ENCODE measurements at places on chromosomes 12 and 14. TPM values are rescaled to one million over a fixed set of nuclear protein-coding genes. Genes with fewer than 3 reads are reported as not detected.

GRCh38 chr12:31732926-31733548, 4.2 kb upstream of the AMN1 start:
- no peak overlapping the region for H3K4me3 ChIP-seq
- peak overlapping the region; percentile 92 for H3K27ac ChIP-seq
- H3K27me3 ChIP-seq = no peaks in the 10 kb centered on the region
- H3K4me1 ChIP-seq = peaks cover 2% of the 10 kb centered on the region

Gene NRL
- 5.4 TPM for total RNA-seq

DNA sequence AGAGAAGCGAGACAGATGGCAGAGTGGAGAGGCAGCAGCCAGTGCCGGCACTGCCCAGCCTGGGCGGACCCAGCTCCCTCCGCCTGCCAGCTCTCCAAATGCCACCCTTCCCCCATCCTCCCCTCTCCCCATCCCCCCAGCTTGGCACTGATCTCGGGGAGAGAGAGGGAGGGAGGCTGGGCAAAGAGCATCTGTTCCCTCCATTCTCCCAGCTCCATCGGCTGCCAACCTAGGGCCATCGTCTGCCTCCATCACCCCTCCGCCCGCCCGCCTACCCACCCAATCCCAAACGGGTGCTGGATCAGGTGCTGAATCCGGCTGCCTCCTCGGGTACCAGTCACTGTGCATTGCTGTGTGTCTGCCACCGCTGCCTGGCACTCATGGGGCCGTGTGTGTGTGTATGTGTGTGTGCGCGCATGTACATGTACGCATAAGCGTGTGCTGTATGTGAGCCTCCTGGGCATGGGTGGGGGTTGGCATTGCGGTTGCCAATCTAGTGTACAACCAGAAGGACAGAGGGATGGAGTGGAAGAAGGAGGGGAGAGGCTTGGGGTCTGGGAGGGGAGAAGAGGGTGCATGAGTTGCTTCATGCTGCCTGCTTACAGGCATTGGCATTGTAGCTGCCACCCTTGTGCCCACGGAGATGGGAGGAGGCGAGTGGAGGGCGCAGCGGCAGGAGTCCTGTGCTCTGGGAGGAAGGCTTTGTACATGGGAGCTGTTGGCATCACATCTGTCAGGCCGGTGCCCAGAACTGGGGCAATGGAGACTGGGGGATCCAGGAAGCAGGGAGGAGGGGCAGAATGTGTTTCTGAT, 38.4 kb downstream of the ZFHX2 start:
- H3K27ac ChIP-seq = no peak overlapping the region
- H3K36me3 ChIP-seq = no peaks in the 10 kb centered on the region

GRCh38 chr14:87508333-87508732, 484.6 kb downstream of the GALC start:
- no peak for DNase-seq
- H3K36me3 ChIP-seq = no peaks in the 10 kb centered on the region
- H3K27ac ChIP-seq = no peak overlapping the region
- no peak overlapping the region for H3K4me3 ChIP-seq
- no peaks in the 10 kb centered on the region for H3K27me3 ChIP-seq
- H3K4me1 ChIP-seq = no peaks in the 10 kb centered on the region

Gene KIF5A
- total RNA-seq = 0.21 TPM

Gene ZNF605
- 17.3 TPM for total RNA-seq

DNA sequence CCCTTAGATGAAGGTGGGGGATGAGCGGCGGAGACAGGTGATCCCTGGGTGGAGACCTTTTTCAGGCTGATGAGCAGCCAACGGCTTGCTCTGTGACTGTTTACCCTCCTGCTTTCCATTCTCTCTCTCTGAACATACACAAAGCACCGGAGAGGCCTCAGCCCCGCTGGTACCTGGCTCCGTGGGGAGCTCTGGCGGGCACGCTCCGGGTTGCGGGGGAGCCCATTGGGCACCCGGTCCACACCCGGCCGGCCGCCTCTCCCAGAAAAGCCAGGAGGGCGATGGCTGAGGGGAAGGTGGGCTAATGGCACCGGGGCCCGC, 545 bp downstream of the SMARCC2 start:
- peak overlapping the region; percentile 66 for H3K27ac ChIP-seq
- peaks cover 8% of the 10 kb centered on the region for H3K36me3 ChIP-seq
- no peak for DNase-seq
- H3K4me3 ChIP-seq = peak overlapping the region; percentile 68
- H3K4me1 ChIP-seq = peaks cover 6% of the 10 kb centered on the region

DNA sequence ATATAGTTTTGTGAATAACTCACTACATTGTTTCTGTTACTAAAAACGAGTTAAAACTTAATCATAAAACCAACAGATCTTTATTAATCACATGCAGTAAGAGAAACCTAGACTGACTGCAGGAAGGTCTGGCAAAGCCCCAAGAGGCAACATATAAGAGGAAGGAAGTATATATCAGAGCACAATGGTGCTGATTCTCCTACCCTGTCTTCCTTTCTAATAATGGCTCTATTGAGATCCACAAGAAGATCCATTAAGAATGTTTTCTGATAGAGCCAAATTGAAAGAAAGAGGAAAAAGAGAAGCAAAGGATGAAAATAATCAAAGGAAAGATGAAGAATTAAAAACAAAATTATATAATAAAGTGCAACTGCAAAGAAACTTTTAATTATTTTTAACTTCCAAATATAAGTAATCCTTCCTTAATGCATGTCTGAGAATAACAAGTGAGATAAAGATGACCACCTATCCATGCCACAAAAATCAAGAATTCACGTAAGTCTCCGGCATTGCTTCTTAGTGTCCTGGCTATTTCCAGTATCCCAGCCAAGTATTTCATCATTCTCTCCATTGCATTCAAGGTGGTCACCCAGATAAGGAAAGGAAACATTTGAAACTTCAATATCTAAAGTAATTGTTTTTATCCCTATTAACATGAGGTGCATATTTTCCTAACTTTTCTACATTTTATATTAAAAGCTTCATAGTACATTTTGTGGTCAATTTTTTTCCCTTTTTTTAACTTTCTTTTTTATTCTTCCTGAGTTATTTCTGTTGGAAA, 62.2 kb downstream of the SOX5 start:
- H3K27ac ChIP-seq = no peak overlapping the region
- no peak overlapping the region for H3K4me3 ChIP-seq
- no peak for DNase-seq
- H3K4me1 ChIP-seq = no peaks in the 10 kb centered on the region
- no peaks in the 10 kb centered on the region for H3K27me3 ChIP-seq

DNA sequence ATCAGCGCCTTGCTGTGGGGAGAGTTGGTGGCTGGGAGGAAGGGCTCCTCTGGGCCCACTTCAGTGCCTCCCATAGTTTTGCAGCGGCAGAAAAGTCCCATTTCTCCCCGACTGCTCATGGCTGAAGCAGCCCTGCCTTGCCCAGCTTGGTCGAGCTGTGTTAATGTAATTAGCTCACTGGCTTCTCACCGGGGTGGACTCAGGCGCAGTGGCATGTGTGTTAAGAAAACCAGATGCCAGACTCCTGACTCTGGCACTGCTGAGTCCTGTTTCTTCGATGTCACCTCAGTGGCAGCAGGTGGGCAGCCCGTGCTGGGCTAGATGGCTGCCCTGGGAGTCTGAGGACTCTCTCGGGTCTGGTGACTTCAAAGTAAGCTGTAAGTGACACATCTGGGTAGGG, 47.4 kb downstream of the CHST11 start:
- no peak overlapping the region for H3K27ac ChIP-seq
- H3K4me1 ChIP-seq = peaks cover 6% of the 10 kb centered on the region
- no peak for DNase-seq
- no peaks in the 10 kb centered on the region for H3K27me3 ChIP-seq
- no peak overlapping the region for H3K4me3 ChIP-seq

Gene KCNH3
- 7.1 TPM for total RNA-seq

DNA sequence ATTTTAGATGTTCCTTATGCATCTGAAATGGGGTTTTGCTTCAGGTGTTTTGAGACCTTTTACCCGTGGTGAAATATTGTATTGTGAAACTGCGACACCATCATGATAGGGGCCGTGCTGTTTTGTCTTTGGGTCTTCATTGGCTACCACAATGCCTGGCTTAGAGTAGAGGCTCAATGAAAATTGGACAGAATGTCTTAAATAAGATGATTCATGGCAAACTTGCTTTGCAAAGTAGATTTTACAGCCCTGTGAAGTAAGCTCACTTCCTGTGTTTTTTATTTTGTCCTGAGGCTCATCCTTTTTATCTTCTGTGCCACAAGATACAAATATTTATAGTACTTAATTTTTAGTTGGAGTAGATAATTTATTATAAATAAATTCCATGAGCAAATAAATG, 111.3 kb upstream of the FRMD6 start:
- no peaks in the 10 kb centered on the region for H3K4me1 ChIP-seq
- no peaks in the 10 kb centered on the region for H3K36me3 ChIP-seq
- H3K4me3 ChIP-seq = no peak overlapping the region
- no peak overlapping the region for H3K27ac ChIP-seq

DNA sequence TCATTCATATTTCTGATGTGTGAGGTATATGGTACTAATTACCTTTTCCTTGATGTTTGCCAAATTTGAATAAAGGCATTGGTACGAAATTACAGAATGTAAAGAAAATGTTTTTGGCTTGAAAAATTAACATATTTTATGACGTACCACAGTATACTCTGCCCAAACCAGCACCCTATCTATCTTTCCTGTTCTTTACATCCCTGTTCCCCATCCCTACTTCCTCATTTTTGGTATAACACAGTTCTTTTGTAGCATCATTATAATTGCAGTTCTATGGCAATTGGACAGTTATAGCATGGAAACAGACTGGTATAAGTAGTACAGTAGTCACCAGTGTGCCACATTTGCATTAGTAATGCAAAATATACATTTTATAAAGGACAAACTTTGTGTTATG, 7.0 kb upstream of the CCT2 start:
- no peaks in the 10 kb centered on the region for H3K4me1 ChIP-seq
- no peak for DNase-seq
- no peak overlapping the region for H3K4me3 ChIP-seq
- H3K27me3 ChIP-seq = no peaks in the 10 kb centered on the region

- no peaks in the 10 kb centered on the region for H3K4me1 ChIP-seq
- H3K4me3 ChIP-seq = no peak overlapping the region
- H3K27ac ChIP-seq = no peak overlapping the region
- DNase-seq = no peak
- H3K36me3 ChIP-seq = no peaks in the 10 kb centered on the region
Measured at GRCh38 chr12:30169839-30170591, 386.3 kb upstream of the TMTC1 start.

- H3K27me3 ChIP-seq = no peaks in the 10 kb centered on the region
- DNase-seq = no peak
Measured at GRCh38 chr12:91205811-91206210, 23.2 kb upstream of the DCN start.

- no peaks in the 10 kb centered on the region for H3K36me3 ChIP-seq
- no peak overlapping the region for H3K27ac ChIP-seq
- no peak overlapping the region for H3K4me3 ChIP-seq
- no peak for DNase-seq
- H3K4me1 ChIP-seq = no peaks in the 10 kb centered on the region
Measured at GRCh38 chr14:77667331-77667730, 40.5 kb downstream of the ALKBH1 start.

Gene TEX52
- total RNA-seq = not detected

DNA sequence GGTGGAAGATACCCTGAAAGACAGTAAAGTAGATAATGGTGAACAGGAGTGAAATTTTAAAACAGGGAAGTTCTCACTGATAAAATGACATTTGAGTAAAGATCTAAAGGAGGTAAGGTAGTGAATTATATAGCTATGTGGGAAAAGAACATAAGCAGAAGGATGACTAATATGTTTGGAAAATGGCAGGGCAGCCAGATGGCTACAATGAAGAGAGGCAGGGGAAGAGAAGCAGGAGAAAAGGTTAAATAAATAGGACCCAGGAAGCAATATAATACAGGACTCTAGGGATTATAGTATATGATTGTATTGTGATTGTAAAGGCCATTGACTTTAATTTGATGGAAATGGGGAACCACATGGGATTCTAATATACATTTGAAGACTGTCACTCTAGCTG, 33.0 kb downstream of the SCFD1 start:
- H3K4me1 ChIP-seq = no peaks in the 10 kb centered on the region
- H3K4me3 ChIP-seq = no peak overlapping the region
- peaks cover 14% of the 10 kb centered on the region for H3K36me3 ChIP-seq

Gene DPPA3
- total RNA-seq = not detected

DNA sequence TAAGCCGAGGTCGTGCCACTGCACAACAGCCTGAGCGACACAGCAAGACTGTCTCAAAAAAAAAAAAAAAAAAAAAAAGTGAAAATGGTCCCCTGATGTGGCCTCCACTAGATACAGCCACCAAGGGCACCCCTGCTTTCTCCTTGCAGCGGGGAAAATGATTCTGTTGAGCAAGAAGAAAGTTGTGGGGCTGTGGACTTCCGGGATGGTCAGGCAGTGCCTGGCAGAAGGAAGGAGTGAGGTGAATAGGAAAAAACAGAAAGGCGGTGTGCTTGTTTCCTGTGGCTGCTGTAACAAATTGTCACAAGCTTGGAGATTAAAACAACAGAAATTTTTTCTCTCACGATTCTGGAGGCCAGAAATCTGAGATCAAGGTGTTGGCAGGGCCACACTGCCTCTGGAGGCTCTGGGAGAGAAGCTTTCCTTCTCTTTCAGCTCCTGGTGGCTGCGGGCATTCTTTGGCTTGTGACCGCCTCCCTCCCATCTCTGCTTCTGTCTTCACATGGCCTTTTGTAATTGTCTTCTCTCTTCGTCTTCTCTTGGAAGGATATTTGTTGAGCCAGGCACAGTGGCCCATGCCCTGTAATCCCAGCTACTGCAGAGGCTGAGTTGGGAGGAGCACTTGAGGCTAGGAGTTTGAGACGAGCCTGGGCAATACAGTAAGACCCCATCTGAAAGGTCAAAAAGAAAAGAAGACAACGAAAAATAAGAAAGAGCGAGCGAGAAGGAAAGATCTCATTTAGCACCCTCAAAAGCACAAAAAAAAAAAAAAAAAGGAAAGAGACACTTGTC, 116.6 kb upstream of the MED13L start:
- H3K27me3 ChIP-seq = no peaks in the 10 kb centered on the region
- H3K4me1 ChIP-seq = peaks cover 8% of the 10 kb centered on the region
- DNase-seq = no peak
- H3K36me3 ChIP-seq = no peaks in the 10 kb centered on the region

- H3K36me3 ChIP-seq = no peaks in the 10 kb centered on the region
- H3K27ac ChIP-seq = no peak overlapping the region
- no peaks in the 10 kb centered on the region for H3K4me1 ChIP-seq
- H3K4me3 ChIP-seq = no peak overlapping the region
- H3K27me3 ChIP-seq = no peaks in the 10 kb centered on the region
Measured at GRCh38 chr14:30443368-30444007, 115.5 kb upstream of the G2E3 start.

Gene NINJ2
- 14.0 TPM for total RNA-seq

Gene PAPLN
- total RNA-seq = 11.1 TPM

GRCh38 chr12:68568922-68569569, 41.7 kb upstream of the RAP1B start:
- no peaks in the 10 kb centered on the region for H3K27me3 ChIP-seq
- H3K36me3 ChIP-seq = no peaks in the 10 kb centered on the region
- H3K4me1 ChIP-seq = no peaks in the 10 kb centered on the region
- no peak overlapping the region for H3K4me3 ChIP-seq
- DNase-seq = peak; percentile 38

Gene RNASE1
- total RNA-seq = 511 TPM

Gene COPZ1
- 127 TPM for total RNA-seq
